ENCODE measurements at places on chromosomes 13 and 19.

- no peak for DNase-seq
Measured at GRCh38 chr19:2270157-2270422, 11.9 kb downstream of the PEAK3 start.

- DNase-seq = no peak
Measured at GRCh38 chr19:398719-399118, 10.2 kb downstream of the C2CD4C start.

DNA sequence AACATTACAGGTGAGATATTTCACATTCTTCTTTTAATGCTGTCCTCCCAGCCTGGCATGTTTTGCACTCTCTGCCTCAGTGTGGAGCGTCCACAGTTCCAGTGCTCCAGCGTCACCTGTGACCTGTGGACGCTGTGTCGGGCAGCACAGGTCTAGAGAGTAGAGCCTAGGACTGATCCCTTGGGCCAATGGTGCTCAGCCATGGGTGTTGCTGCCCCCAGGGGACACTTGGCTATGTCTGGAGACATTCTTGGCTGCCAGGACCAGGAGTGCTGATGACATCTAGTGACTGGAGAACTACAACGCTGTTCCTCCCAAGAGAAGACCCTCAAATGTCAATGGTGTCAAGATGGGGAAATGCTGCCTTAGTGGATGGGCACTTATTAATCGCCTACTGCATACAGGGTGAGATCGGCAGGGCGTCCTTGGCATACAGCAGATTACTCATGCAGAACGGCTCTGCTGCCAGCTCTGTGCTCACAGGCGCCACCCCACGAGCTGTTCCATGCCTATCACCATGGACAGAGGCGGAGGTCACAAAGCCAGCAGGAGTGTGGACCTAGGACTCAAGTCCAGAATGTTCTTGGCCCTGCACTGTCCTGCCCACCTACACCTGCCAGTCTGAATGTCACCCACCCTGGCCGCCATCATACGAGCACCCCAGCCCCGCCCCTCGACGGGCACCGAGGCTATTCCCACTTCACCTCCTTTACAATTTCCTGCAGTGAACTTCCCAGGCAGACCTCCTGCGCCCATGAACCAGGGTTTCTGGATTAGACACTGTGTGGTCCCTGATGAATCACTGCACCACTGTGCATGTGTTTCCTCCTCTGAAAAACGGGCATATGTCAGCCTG, 13.9 kb upstream of the MADCAM1 start:
- no peak for DNase-seq

DNA sequence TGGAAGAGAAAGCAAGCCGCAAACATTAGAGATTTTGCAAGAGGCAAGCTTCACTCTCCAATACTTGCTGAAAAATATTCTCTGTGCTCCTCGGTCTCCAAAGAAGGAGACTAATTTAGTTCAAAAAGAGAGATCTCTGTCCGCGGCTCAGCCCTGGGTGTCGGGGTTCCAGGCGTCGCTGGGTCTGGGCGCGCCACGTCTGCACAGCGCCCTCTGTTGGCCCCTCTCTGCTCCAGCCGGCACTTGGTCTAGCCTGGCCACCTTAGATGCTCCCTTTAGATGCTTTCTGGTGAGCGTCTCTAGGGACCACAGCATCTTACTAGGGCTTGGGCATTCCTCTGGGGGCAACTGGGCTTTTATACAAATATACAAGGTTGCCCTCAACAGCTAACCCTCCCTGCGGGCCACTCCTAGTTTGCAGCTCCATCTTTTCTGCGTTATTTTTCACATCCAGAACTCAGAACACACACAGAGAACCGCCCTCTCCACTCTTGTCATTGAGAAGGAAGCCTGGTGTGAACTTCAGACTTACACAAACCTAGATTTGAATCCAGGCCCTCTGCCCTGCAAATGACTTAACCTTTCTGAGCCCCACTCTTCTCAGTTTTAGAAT, 78.3 kb downstream of the CYSLTR2 start:
- DNase-seq = peak; percentile 42

DNA sequence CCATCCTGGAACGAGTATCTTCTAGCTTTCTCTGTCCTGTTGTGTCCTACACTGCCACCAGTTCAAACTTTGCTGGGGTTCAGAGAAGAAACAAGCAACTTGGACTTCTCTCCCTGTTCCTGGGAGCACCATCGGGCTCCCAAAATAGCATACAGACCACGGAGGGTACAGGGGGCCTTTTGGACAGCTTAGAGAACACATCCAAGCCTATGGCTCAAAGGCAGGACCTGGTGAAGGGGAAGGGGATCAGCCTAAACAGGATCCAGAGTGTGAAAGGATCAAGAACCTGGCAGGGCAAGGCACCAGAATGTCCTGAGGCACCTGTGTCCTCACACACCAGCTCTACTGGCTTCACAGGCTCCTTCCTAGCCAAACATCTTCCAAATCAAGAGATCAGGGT, 1336.5 kb downstream of the UQCRFS1 start:
- no peak for DNase-seq

DNA sequence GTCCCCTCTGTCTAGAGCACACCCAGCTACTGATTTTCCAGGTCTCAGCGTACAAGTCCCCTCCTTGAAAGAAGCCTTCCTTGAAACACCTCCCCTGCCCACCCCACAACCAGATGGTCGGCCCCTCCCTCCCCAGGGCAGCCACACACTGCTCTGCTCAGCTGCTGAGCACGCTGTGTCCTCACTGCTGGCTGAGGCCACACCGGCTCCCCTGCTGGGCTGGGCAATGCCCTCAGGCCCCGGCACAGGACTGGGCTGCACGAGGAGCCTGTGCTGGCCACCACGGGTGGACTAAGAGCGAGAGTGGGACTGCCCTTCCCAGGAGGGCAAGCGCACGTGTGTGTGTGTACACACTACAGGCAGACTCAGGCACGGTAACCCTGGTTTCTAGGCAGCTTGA, 11.8 kb upstream of the RSPH6A start:
- no peak for DNase-seq
